ENCODE measurements at places on chromosomes 2 and 18.
A peak's percentile ranks its signal among the peaks of the same experiment; 100 is the strongest.

GRCh38 chr18:45877403-45877802, 51.9 kb downstream of the SIGLEC15 start:
- no peak for DNase-seq

- DNase-seq: no peak
Measured at GRCh38 chr2:85185431-85185940, 52.3 kb downstream of the TCF7L1 start.

GRCh38 chr2:60825666-60826065, 55.7 kb upstream of the REL start:
- DNase-seq: no peak

- DNase-seq: peak; percentile 23
Measured at GRCh38 chr2:237128026-237128703, 42.5 kb downstream of the COPS8 start.

- DNase-seq: no peak
Measured at GRCh38 chr2:109454765-109455394, 158.9 kb downstream of the SEPTIN10 start.

GRCh38 chr2:53562407-53562806, 205.2 kb upstream of the CHAC2 start:
- no peak for DNase-seq

DNA sequence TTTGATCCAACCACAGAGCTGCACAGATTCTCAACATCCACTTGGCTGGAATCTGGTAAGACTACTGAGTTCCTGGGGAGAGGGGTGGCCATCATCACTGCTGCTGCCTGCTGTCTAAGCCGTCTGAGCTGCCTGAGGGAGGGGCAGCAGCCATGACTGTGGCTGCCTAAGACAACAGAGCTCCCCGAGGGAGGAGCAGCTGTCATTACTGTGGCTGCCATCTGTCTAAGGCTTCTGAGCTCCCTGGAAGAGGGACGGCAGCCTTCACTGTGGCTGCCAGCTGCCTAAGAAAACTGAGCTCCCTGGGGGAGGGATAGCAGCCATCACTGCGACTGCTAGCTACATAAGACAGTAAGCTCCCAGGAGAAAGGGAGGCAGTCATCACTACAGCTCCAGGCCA, 584.4 kb downstream of the NR4A2 start:
- DNase-seq: no peak

- no peak for DNase-seq
Measured at GRCh38 chr2:58957188-58957840, 716.2 kb upstream of the FANCL start.

- DNase-seq: no peak
Measured at GRCh38 chr2:102010902-102011301, 19.1 kb downstream of the IL1R2 start.

- DNase-seq: no peak
Measured at GRCh38 chr2:65835975-65836549, 403.7 kb upstream of the SPRED2 start.

GRCh38 chr2:25295621-25296020, 46.1 kb downstream of the DNMT3A start:
- no peak for DNase-seq

- no peak for DNase-seq
Measured at GRCh38 chr18:78939734-78940494, 39.7 kb upstream of the SALL3 start.

GRCh38 chr2:49102146-49102545, 52.2 kb downstream of the FSHR start:
- no peak for DNase-seq

DNA sequence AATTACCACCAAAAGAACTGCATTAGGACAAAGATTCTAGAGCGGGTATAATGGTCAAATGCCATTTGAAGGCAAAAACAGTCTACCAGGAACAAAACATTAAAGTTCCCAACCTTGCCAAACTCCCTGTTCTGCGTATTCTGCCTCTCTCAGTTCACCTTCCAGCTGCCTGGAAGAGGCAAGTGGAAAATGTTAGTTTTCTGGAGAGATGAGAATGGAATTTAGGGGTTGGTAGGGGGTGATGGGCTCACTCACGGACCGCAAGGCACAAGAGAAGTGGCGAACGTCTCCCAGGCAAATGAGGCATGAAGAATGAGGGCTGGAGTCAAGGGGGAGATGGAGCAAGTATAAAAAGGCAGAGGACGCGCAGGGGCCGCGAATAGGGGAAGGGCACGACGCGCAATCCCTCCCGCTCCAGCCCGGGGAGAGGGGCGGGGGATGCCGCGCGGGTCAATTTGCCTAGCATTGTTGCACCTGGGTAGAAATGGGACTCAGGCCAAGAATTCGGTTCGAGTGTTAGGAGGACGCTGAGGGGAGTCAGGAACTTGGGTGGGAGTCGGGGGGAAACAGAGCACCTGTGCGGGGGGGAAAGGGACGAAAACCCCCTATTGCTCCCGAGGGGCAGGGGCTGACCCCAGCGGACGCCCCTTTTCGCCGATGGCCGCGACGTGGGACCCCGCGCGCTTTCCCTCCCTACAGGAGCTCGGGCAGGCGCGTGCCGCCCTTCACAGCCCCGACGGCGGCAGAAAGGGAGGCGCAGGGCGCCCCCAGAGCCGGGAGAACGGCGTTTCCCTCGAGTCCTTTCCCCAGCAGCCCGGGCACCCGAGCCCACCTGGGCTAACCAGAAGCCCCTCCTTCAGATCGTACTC, 573 bp downstream of the PAIP2B start:
- DNase-seq: no peak

GRCh38 chr18:48991676-48992075, 40.9 kb upstream of the SMAD7 start:
- no peak for DNase-seq

DNA sequence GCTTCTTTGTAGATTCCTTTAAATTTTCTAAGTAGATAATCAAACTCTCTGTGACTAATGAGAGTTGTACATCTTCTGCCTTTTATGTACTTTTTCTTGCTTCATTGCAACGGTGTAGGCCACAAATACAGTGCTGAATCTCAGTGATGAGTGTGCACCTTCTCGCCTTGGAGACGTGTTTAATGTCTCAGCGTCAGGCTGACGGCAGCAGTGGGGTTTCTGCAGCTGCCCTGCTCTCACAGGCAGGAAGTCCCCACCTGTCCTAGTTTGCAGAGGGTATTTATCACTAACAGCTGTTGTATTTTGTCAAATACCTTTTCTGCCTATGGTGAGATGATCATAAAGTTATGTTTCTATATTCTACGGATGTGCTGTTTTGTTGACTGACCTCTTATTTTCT, 13.3 kb downstream of the AGXT start:
- DNase-seq: peak; percentile 32

GRCh38 chr2:9408641-9409151, 14.6 kb downstream of the ITGB1BP1 start:
- DNase-seq: peak; percentile 50

- no peak for DNase-seq
Measured at GRCh38 chr2:216733046-216733445, 37.7 kb upstream of the IGFBP5 start.

DNA sequence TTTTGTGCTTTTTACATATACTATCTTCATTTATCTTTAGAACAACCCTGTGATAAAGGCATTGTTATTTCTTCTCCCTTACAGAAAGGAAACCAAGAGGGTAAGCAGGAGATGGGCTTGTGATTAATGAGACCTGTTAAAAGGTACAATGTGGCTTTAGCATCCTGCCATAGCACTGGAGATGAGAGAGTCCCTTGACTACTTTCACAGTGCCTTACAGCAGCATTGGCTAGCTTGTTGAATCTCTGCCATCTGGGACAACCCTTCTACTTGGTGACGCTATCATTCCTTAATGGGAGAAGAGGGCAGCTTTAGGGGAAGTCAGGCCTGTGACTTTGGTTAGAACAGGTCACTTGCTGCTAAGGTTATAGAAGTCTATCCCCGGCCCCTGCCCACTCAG, 68.1 kb upstream of the LYPD6B start:
- DNase-seq: no peak

DNA sequence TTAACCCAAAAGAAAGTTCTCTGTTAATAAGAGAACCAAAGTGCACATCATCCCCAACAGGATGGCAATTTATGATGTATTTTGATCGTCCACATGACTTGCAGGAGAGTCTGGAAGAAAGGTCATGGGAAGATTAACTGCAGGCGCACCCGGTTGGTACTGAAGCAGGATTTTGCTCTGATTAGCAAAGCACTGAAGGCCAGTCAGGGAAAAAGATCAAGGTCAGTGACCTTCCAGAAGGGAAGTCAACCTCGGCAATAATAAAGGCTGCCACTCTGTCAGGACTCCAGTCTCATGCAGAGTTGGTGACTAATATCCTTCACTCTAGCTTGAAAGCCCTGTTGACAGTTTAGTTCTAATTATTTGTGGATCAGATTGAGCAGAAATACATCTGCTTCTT, 432.7 kb upstream of the RAB12 start:
- no peak for DNase-seq

DNA sequence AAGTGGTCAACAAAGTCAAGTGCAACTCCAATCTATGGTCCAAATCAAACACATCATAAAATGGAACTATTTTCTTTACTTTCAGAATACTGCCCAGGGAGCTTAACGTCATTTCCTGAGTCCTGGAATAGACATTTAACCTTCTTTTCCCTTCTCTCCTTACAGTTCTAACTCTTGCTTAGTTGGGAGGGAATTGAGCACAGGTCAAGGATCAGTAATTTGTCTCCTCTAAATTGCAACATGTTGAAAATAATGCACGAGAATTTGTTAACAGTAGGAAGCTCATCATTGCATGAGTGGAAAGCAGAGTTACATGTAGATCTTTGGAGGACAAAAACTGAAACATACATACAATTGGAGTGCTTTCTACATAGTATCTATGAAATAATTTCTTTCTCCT, 87.7 kb downstream of the MEP1B start:
- DNase-seq: no peak

DNA sequence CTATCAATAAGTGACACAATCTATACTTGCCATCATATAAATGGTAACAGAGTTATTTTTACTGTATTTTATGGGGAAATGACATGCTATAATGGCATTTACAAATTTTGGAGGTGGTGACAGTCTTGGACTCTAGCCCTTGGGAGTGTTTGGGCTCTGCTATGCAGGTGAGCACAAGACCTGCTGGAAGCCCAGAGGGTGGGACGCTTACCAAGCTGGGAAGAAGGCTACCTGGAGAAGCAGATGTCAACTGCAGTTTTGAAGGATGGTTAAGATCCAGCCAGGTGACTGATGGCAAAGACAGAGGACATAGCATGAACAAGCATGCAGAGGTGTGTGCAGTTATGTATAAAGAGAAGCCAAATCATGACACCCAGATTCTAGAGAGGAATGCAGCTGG, 346.9 kb downstream of the MYCN start:
- no peak for DNase-seq

All from posterior cingulate gyrus (tissue), 11 donors.